ENCODE measurements at places on chromosomes 13 and 19. TPM values are rescaled to one million over a fixed set of nuclear protein-coding genes. Genes with fewer than 3 reads are reported as not detected.

Gene C5AR1
- not detected for total RNA-seq

Gene N4BP2L1
- total RNA-seq = 1.9 TPM

Gene INTS6
- 27.6 TPM for total RNA-seq

Gene EHD2
- total RNA-seq = 74.1 TPM

Gene USHBP1
- 17.2 TPM for total RNA-seq

Gene GNG7
- total RNA-seq = 0.32 TPM

Gene PTGIR
- total RNA-seq = 0.32 TPM

Gene ATP4A
- not detected for total RNA-seq

Gene ZNF253
- 7.4 TPM for total RNA-seq

Gene LYPD3
- not detected for total RNA-seq

Gene VSTM1
- total RNA-seq = not detected

Gene PSG6
- total RNA-seq = not detected

Gene FBXW9
- total RNA-seq = 14.6 TPM

Gene KIR3DL2
- not detected for total RNA-seq

Gene NAA16
- 12.0 TPM for total RNA-seq

Gene ZNF493
- total RNA-seq = 7.0 TPM

Gene MIA
- not detected for total RNA-seq

Gene C19orf67
- total RNA-seq = not detected

Gene ZNF878
- total RNA-seq = under 0.01 TPM

Gene CRX
- not detected for total RNA-seq

Gene POLR1D
- 119 TPM for total RNA-seq

Gene EFNA2
- total RNA-seq = 0.97 TPM

Gene MBD3L2
- total RNA-seq = not detected

Gene SPTBN4
- total RNA-seq = under 0.01 TPM

Gene IGFL2
- total RNA-seq = not detected

Gene NLRP7
- total RNA-seq = not detected

Gene KLK3
- total RNA-seq = not detected

Gene FOSB
- 0.32 TPM for total RNA-seq

Gene GAPDHS
- total RNA-seq = not detected

Gene TSKS
- not detected for total RNA-seq

Gene ADAMTSL5
- 0.32 TPM for total RNA-seq

Gene EDNRB
- under 0.01 TPM for total RNA-seq

Gene COX6B2
- total RNA-seq = under 0.01 TPM

Gene ZNF682
- total RNA-seq = 0.65 TPM

Gene PRX
- 1.1 TPM for total RNA-seq

Gene CYP4F8
- total RNA-seq = not detected

Gene FFAR3
- total RNA-seq = not detected

Gene SYT5
- total RNA-seq = not detected

Gene NALCN
- 10.5 TPM for total RNA-seq

Gene PROZ
- total RNA-seq = not detected

Gene CGB1
- total RNA-seq = not detected

Gene DCT
- not detected for total RNA-seq

Gene FCGBP
- under 0.01 TPM for total RNA-seq

Gene ZNF490
- 4.5 TPM for total RNA-seq

Gene B9D2
- total RNA-seq = 8.8 TPM

Gene C2CD4C
- 1.6 TPM for total RNA-seq

Gene SULT2A1
- not detected for total RNA-seq

Gene SHFL
- 15.9 TPM for total RNA-seq

Gene TMEM205
- total RNA-seq = 199 TPM

Gene ZNF90
- 0.65 TPM for total RNA-seq

Gene SYNGR4
- total RNA-seq = not detected

Gene POGLUT2
- 33.1 TPM for total RNA-seq

Gene FAM124A
- total RNA-seq = 3.6 TPM
